ENCODE measurements at places on chromosomes 5 and 9.

GRCh38 chr5:11334404-11334803, 569.8 kb downstream of the CTNND2 start:
- DNase-seq = no peak

DNA sequence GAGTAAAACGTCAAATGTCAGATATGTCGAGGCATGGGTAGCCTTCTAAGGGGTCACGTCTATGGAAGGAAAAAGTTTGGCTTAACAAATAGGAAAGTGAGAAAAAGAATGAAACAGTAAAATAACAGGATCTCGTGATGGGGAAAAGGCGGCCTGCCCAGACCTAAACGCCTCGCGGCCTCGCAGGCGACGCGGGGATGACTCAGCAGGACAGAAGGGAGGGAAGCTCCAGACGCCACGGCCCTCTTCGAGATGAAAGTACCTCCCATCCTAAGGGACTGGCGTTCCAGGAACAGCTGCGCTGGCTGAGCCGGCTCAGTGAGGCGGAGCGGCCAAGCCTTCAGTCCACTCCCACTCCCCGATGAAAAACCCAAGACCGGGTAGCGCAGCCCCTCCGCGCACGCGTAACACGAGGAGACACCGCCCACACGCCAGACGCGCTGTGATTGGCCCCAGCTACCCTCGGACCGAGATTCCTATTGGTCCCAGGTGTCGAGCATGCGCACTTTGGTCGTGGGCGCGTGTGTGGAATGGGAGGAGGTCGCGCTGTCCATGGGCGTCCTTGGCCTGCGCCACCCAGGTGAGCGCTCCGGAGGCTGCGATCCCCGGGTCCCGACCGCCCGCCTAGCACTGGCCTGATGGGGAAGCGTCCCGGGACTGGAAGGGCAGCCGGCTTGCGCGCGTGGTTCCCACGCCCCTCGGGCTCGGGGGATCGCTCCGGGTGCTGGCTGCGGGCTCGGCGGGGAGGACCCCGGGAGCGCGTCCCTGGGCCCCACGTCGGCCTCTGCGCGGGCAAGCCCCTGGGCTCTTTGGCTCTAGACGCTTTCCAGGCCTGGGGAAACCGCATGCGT, 588.5 kb downstream of the MTRR start:
- DNase-seq = peak; percentile 79

- DNase-seq = no peak
These were observed 81.8 kb upstream of the FANCC start for GRCh38 chr9:95399261-95399660.

GRCh38 chr5:1658665-1659064, 134.9 kb upstream of the LPCAT1 start:
- no peak for DNase-seq

DNA sequence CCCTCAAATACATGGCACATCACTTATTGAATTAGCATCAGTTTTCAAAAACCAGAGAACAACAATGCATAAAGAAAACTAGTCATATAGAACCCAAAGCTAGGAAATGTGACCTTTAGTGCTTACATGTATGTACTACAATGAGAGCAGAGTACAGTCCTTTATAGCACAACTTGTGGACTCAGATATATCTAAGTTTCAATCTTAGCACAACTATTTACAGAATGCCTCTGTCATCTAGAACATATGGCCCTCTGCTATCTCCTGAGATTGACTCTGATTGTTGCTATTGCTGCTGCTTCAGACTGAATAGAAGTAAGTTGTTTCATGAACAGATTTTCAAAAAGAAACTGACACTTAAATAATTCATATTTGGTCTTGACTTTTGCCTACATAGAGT, 1536.2 kb downstream of the EFNA5 start:
- no peak for DNase-seq

DNA sequence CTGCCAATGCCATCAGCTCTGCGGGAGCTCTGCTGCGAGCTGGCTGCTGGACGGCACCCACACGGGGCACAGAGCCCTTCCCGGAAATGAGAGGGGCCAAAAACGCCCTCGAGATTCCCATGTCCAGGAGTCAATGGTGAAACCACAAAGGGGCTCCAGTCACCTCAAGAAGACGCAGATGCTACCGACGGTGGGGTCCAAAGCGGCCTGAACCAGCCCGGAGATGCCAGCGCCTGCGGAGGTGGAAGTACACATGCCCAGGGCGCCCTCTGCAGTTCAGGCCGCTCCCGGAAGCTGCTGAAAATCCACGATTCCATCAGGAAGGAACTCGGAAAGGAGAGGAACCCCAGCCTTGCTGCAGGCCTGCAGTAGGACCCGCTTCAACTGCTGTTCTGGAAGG, 82.4 kb upstream of the SELENOP start:
- DNase-seq = no peak

DNA sequence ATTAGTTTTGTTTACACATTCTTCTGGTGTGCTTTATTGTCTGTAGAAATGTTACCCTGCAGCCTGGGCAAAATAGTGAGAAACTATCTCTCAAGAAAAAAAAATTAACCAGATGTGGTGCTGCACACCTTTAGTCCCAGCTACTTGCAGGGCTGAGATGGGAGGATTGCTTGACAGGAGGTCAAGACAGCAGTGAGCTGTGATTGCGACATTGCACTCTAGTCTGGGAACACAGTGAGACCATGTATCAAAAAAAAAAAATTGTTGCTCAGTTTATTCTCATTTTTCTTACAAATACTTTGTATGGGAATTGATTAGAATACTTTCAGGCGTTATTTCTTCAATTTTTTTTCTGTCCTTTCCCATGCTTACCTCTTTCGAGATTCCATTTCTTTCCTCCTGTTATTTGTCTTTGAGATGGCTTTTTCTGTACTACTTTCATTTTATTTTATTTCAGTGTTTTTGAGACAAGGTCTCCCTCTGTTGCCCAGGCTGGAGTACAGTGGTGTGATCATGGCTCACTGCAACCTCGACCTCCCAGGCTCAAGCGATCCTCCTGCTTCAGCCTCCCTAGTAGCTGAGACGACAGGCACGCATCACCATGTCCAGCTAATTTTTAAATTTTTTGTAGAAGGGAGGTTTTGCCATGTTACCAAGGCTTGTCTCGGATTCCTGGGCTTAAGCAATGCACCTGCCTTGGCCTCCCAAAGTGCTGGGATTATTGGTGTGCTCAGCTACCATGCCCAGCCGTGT, 24.9 kb downstream of the TENT2 start:
- no peak for DNase-seq

- DNase-seq = no peak
These were observed 6.9 kb downstream of the CCNI2 start for GRCh38 chr5:132754111-132754510.

- no peak for DNase-seq
These were observed 23.6 kb downstream of the ATG10 start for GRCh38 chr5:81995407-81995806.

- DNase-seq = no peak
These were observed 284.1 kb upstream of the GRAMD2B start for GRCh38 chr5:126139086-126139485.

DNA sequence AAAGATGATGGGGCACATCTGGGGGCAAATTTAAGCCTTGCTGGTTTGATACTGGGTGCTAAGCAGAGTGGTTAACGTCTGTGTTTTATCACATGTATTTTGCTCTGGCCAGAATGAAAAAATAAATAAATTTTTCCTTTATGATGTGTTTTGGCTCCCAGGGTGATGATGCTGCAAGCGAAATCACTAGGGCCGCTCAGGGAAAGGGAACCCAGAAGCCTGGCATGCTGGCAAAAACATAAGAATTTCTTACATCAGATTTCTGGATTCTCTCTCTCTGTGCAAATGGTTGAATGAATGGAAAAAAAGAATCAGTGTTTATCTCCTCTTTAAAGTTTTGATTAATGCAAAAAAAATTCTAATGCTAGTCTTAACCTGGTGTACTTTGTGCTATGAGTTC, 1975.2 kb upstream of the C9orf72 start:
- DNase-seq = no peak

- DNase-seq = no peak
These were observed 116.5 kb downstream of the ANKRD55 start for GRCh38 chr5:56116599-56117141.

DNA sequence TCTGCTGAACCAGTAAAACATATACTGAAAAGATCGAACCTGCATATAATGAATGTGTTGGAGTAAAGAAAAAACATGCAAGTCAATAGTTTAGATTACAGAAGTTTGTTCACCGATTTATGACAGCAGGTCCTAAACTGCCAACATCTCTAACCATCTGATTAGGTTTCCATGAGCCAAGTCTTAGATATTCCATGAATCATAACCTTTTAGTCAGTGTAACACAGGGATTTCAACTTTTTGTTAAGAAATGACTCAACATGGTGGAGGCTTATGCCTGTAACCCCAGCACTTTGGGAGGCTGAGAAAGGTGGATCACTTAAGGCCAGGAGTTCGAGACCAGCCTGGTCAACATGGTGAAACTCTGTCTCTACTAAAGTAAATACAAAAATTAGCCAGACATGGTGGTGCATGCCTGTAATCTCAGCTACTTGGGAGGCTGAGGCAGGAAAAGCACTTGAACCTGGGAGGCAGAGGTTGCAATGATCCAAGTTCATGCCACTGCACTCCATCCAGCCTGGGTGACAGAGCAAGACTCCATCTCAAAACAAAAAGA, 38.7 kb downstream of the APC start:
- DNase-seq = no peak

DNA sequence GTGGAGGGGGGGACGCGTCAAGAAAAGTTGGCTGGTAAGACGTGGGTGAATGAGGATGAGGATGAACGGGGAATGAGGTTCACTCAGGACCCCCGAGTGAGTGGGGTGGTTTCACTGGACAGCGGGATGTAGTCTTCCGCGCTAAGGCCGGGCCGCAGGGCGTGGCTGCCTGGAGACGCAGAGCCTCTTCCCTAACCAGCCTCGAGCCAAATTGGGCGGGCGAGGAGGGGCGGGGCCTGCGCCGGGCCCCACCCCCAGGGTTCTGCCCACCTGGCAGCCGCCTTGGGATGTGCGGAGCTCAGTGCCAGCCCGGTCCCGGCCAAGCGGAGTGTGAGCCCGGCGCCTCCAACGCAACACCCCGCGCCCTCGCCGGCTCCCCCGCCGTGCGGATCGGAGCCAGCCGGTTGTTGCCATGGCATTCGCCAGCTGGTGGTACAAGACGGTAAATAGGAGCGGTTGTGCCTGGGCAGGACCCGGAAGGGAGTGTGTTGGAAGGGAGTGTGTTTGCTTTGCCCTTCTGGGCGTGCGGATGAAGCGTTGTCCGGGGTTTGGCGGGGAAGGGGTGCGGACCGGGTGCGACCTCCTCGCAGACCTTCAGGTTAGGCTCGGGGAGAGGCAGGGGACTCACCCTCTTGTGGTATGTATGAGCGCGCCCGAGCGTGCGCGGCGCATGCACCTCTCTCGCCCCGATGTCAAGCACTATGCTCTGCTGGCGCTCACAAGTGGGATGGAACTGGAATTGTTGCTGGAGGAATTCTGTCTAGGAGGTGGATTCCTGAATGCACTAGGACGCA, 746 bp downstream of the CAST start:
- no peak for DNase-seq

DNA sequence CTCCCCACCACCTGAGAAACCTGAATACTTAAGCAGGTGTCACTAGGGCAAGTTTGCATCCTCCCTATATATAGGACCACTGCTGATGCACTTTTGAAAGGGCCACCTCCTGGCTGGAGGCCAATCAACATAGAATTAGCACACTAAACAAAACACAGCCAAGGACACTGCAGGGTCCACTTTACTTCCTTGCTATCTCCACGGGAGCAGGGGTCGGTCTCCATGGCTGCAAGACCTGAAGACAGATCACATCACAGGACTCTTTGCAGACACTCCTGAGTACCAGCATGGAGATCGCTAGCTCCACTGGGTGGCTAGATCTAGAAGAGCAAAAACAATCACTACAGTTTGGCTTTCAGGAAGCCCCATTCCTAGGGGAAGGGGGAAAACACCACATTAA, 72.3 kb downstream of the C9orf153 start:
- no peak for DNase-seq

- DNase-seq = no peak
These were observed 48.2 kb upstream of the GFPT2 start for GRCh38 chr5:180401229-180401907.

GRCh38 chr5:176632745-176633144, 2.3 kb downstream of the EIF4E1B start:
- DNase-seq = no peak

DNA sequence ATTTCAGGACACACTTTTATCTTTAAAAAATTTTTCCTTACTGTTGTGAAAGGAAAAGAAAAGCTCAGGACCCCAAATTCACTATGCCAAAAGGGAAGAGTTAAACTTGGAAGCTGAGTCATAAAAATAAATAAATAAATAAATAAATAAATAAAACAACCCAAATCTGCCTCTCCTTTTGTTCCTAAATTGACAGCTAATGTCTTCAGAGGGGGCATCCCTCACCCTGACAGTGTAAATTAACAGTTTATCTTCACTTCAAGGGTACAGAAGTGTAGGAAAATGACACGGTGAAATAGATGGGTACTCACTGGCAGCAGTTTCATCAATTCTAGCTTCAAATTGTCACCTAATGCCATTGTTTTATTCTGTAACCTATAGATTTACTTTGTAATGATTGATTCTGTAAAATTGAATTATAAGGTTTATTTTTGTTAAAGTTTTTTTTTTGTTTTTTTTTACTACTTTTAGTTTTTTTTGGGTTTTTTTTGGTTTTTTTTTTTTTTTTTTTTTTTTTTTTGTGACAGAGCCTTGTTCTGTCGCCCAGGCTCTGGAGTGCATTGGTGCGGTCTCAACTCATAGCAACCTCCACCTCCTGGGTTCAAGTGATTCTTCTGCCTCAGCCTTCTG, 18.5 kb upstream of the ANXA1 start:
- no peak for DNase-seq

- DNase-seq = no peak
These were observed 42.4 kb upstream of the ELL2 start for GRCh38 chr5:96004087-96004486.

GRCh38 chr9:107750741-107751566, 261.4 kb upstream of the KLF4 start:
- DNase-seq = peak; percentile 91

DNA sequence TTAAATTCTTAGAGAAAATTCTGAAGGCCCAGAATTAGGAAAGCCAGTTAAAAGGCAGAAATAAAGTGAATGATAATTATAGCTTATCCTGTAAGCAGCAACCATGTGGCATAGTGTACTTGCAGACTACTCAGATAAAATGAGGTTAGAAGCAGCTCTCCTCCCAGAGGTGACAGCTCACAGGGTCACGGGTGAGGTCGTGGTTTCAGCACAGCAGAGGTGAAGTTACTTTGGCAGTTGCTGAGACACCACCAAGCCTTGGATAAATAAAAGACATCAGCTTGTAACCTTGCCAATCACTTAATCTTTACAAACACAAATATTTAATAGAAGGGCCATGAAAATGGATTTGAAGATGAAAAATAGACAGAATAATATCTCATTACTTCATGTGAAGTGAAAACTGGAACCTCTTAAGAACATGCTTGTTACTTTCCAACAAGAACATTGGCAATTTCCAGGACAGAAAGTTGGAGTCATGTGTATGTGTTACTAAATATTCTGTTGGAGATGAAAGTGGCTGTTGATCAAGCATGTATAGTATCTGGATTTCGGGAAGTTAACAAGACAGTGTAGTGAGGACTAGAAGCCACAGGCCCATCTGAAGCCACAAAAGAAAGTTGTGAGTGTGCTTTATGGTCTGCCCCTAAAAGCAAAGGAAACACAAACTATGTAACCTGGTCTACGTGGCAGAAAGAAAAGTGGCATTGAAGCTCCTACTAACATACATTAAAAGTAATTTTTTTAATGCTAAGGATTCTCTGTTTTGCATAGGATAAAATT, 134.4 kb downstream of the ERCC6L2 start:
- DNase-seq = no peak

GRCh38 chr9:12801663-12802062, 26.8 kb downstream of the LURAP1L start:
- DNase-seq = no peak

Data from retinal pigment epithelial cell (primary cell).